AG20443 (cell line): ENCODE measurements at places on chromosomes 13 and 19.

DNA sequence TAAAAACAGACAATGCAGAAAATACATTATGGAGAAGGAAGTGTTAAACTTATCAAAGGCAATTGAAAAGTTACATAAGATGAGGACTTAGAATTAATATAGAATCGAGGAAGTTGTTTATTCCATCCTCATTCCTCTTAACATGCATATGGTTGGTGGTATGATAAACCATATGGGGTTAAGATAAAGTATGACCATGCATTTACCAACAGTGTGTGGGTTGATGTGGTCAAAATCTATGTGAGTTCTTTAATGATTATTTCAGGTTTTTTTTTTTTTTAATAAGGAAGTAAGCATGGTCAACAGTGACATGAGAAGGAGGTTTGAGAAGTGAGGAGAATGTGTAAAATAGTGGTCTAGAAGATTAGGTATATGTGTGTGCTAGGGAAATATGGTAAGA lies 94.5 kb downstream of the TDRD3 start:
- no peak for DNase-seq

GRCh38 chr13:41851351-41851750 lies 109.6 kb downstream of the VWA8 start:
- DNase-seq, result no peak

- no peak for DNase-seq
Observed at GRCh38 chr13:66138172-66138811, 1091.8 kb downstream of the PCDH9 start.

DNA sequence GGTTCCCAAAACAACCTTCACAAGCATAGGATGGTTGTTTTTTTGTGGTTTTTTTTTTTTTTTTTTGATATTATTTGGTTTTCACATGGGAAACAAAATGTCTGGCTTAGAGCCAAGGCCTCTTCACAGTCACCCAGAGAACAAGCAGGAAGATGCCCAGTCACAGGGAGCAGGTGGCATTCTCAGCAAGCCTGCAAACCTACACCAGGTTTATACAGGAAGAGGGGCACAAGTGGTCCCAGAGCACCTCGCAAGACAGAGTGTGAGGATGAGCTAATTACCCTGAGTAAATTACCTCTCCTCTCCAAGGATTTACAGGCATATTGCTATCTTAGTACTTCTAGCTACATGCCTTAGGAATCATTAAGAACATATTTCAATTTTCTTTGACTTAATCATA lies 1375.6 kb downstream of the EFNB2 start:
- DNase-seq, result no peak

DNA sequence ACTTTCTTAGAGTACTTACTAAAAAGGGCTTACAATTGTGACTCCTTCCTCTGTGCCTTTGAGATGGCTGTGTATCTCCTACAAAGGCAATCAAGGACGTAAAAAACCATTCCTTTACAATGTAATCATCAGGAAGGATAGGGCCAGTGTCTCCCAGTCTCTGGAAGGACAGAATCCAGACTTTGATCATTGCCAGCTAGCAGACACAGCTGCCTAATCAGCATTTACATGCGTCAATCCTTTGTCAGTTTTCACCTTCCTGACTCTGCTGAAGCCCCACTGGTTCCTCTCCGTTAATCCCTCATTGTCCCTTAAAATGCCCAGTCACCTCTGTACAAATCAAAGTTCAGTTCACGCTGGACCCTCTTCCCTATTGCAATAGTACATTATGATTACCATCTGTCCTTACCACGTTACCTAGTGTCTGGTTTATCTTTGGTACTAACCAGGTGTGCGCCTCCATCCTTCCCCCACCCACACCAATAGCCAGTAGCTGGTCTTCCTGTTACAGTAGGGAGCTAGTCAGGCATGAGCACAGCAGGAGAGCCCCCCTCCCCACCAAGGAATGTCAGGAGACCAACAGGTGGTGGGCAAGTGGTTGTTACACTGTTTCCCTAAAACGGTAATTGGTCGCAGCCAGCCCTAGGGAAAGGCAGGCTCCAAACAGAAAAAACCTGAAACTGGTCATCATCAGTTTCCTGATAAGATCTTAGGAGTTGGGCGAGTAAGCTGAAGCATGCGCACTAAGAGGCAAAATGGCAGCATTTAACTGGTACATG lies 49.7 kb downstream of the TGDS start:
- DNase-seq, result no peak

- DNase-seq, result peak; percentile 41
Observed at GRCh38 chr13:46468570-46469463, 81.8 kb upstream of the RUBCNL start.

- no peak for DNase-seq
Observed at GRCh38 chr13:99341969-99342722, 34.9 kb upstream of the GPR183 start.

DNA sequence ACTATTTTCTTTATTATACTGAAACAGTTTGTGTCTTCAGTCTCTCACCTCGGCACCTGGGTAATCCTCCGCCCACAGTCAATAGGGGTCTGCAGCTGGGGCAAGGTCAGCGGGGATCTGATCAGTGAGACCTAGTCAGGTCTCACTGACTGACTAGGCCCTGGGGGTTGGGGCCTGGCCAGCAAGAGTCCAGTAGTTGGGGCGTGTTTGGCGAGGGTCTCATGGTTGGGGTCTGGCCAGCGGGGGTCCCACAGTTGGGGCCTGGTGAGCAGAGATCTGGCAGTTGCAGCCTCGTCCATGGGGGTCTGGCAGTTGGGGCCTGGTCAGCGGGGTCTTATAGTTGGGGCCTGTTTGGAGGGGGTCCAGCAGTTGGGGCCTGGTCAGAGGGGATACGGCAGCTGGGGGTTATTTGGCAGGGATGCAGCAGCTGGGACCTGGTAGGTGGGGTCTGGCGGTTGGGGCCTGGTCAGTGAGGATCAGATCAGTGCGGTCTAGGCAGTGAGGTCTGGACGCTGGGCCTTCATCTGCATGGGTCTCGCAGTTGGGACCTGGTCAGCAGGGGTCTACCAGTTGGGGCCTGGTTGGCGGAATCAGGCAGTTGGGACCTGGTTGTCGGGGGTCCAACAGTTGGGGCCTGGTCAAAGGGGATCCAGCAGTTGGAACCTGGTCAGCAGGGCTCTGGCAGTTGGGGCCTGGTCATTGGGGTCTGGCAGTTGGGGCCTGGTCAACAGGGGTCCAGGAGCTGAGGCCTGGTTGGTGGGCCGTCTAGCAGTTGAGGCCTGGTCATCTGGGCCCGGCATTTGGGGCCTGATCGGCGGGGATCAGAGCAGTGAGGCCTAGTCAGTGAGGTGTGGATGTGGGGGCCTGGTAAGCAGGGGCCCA lies 61.1 kb upstream of the TPM4 start:
- no peak for DNase-seq

GRCh38 chr19:38133319-38133718 lies 90.7 kb downstream of the DPF1 start:
- DNase-seq, result no peak

GRCh38 chr13:107960301-107960700 lies 255.0 kb downstream of the LIG4 start:
- no peak for DNase-seq

GRCh38 chr13:32650705-32651311 lies 64.6 kb downstream of the PDS5B start:
- DNase-seq, result peak; percentile 53

DNA sequence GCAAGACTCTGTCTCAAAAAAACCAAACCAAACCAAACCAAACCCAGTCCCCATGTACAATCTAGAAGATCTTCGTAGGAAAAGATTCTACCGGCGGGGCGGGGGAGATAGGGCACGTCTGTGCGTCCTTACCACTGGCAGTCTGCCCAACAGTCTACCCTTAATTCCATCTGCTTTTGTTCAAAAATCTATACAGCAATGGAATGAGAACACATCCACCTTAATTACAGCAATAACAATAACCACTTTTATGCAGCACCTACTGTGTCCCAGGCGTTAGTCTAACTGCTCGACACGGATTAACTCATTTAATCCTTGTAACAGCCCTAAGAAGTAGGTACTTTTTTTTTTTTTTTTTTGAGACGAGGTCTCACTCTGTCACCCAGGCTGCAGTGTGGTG lies 2.5 kb upstream of the ATF5 start:
- DNase-seq, result no peak

DNA sequence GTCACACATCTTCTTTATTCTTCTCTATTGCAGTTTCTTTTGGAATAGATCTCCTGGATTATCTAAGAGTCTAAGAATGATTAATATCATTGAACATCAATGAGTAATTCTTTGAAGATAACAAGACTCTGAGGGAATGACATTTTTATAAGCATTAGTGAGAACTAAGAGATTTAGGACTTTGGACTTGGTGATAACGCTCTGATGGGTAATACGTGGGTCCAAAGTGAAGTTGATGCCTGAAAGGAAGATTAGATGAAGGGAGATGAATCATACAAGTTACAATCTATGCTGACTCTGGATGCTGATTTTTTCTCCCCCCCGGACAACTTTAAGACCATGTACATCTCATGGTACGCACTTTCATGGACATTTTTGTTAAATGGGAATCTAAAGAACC lies 364.5 kb downstream of the GPC5 start:
- no peak for DNase-seq

DNA sequence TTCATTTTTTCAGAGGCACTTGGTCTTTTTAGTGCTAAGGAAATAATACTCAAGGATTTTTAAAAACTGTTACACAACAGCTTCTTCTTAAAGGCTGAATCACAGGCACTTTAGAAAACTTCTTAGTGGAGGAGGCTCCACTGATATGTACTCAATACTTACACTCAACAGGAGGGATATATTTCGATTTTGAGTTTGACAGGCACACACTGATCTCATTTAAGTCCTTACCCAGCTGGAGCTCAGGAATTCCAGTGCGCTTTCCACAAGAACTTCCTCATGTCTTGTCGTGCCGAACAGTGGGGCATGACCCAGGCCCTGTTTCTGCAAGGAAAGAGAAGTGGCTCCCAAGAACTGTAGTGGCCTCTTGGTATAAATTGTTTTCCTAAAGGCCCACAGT lies 103.8 kb downstream of the RGCC start:
- no peak for DNase-seq

DNA sequence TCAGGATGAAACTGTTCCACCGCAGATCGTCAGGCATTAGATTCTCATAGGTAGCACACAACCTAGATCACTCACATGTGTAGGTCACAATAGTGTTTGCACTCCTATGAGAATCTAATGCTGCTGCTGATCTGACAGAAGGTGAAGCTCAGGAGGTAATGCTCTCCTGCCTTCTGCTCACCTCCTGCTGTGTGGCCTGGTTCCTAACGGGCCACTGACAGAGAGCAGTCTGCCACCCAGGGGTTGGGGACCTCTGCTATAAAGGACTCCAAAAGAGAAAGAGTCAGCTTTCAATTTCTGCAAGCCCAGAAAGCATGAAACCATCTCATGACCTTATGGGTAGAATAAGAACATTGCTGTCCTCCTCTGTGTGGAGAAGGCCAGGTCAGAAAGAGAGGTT lies 43.5 kb upstream of the PCCA start:
- no peak for DNase-seq

- peak; percentile 4 for DNase-seq
Observed at GRCh38 chr19:19111967-19112580, 26.2 kb downstream of the TMEM161A start.

GRCh38 chr19:14795078-14795721 lies 16.8 kb upstream of the ADGRE2 start:
- no peak for DNase-seq

GRCh38 chr13:30235216-30235615 lies 72.1 kb downstream of the KATNAL1 start:
- DNase-seq, result no peak

DNA sequence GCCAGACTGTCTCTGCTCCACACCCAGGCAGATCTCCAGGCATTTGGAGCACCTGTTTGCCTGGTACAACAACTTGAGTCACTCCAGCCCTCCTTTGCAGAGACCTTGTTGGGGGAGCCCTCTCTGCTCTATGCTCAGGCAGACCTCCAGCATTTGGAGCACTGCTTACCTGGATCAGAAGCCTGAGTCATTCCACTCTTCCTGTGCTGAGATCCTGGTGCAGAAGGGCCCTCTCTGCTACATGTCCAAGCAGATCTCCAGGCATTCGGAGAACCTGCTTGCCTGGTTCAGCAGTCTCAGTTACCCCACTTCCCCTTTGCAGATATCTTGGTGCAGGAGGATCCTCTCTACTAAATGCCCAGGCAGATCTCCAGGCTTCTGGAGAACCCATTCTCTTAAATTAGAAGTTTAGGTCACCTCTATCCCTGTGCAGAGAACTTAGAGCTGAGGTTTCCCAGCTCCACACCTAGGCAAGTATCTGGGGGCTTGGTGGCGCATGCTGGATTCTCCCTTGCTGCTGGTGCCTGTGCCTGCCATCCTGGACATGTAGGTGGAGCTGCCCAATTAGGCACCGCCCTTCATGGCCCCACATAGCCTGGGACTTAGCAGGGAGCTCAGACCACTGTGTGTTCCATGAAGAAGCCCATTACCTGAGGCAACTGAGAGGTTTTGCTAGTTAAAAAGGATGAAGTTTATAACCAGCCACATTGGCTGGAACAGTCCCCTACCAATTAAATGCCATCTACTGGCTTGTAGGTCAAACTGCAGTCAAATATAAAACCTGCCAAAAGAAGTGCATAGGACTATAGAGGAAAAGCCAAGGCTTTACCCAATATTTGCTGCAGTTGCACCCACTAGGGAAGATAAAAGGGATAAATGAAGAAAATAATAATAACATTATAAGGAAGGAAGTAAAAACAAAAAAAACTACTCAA lies 97.6 kb upstream of the SLITRK6 start:
- DNase-seq, result no peak
